ENCODE measurements at places on chromosomes 13 and 19.

- DNase-seq = no peak
These were observed 14.7 kb upstream of the POSTN start for GRCh38 chr13:37613236-37613635.

DNA sequence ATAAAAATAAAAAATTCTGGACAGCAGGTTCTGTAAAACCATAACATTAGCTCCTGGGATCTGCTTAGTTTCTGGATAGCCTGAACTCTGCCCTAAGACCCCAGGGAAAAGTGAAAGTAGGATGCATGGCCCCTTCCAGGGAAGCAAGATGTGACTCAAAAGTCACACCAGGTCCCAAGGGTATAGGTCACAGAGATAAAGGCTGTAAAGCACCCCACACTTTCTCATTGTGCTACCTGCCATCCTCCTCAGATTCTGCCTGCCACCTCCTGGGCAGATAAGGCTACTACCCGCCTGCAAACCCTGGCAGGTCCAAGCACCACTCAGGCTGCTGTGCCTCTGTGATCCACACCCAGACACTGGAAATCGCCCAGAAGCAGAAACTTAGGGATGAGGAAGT is 20.6 kb downstream of the FFAR2 start:
- peak; percentile 24 for DNase-seq

DNA sequence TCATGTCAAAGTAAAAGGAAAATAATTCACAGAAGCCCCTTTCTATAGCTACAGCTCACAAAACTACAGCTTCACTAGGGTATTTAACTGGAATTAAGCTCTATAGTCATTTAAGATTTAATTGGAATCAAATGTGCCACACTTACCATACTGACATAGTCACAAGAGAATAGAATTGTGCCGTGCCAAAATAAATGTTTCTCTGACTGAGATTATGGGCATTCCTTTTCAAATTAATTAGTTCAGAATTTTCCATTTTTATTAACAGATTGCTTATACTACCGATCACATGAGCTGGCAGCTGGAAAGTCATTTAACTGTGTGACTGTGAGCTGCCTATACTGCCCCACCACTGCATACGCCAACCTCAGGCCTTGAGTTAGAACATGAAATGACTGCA is 108.4 kb downstream of the LHFPL6 start:
- DNase-seq = no peak

DNA sequence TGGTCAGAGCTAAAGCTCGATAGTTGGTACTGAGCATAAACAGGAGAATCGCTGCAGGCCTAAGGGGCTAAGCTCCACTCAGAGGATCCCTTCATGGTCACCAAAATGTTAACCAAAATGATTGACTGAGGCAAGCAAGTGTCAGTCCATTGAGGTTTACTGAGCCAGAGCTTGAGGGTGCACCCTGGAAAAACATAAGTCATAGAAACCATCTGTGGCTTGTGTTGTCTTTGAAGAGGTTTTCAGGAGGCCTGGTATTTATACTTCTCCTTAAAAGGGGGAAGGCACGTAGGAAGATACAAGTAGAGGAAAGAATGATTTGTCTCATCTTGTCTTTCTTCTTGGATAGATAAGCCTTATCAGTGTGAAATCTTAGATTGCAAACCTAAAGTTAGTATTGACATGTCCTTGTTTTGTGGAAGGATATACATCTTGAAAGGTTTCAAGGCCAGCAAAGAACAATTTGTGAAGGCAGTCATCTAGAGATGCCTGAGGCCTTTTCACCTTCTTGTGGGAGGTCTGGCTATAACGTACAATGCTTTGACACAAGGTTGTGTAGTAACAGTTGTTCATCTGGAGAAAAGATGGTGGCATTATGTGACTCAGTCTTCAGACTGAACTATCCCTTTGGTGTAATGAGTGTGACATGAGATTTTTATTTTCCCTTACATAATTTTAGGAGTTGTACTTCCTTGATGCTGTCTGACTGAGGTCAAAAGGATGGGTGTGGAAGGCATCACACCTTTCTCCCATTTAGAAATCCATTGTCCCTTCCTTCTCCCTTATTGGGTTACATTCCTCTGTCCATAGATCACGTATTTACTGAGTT is 14.7 kb upstream of the CEACAM6 start:
- no peak for DNase-seq

DNA sequence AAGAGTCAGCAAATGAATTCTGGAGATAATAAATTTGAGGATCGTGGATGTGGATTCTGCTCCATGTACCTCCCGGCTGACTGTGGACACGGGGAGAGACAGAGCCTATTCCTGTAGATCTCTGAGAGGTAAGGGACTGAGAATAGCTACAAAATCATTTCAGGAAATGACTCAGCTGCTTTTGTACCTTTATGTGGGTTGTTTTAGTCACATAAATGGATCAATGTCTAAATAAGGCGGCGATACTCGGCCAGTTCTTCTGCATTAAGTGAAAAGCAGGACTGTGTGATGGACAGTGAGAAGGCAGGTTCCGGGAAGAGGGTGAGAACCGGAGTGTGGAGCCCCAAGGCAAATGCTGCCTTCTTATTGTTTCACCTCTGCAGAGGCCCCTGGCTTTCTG is 128.1 kb downstream of the EFNB2 start:
- DNase-seq = no peak

DNA sequence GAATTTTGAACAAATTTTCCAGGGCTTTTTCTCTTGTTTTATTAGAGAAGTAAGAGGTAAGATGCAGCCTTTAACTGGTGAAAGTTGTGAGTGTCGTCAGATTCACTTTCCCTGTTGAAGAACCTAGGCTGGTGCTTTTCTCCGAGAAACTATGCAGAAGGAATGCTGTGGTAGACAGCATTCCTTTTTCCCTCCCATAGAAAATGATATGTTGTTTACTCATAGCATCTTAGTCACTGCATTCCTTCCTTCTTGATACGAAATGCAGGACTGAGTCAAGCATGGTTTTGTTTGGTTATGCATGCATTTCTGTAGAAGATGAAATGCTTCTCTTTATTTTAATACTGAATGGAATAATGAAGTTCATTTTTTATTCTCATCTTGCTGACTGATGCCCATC is 3.4 kb downstream of the ITGBL1 start:
- peak; percentile 99 for DNase-seq

- DNase-seq = peak; percentile 24
These were observed 8.1 kb downstream of the PTGIR start for GRCh38 chr19:46616631-46617322.

DNA sequence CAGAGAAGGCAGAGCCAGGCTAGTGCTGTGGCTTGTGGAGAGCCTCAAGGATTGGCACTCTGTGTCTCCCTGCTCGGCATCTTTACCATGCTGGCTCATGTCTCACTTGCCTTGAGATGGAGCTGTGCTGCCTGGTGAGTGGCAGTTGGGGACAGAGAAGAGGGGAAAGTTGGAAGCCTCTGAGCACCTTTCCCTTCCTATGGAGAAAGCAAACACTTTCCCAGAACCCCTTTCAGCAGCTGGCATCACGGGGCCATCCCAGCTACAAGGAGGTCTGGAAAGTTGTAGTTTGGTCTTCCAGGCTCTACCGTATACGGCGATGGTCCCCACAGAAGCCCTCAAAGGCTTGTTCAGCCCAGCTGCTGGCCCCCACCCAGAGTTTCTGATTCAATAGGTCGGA is 58.7 kb downstream of the DPF1 start:
- DNase-seq = no peak

- no peak for DNase-seq
These were observed 15.3 kb downstream of the FBXO27 start for GRCh38 chr19:39017026-39017425.

DNA sequence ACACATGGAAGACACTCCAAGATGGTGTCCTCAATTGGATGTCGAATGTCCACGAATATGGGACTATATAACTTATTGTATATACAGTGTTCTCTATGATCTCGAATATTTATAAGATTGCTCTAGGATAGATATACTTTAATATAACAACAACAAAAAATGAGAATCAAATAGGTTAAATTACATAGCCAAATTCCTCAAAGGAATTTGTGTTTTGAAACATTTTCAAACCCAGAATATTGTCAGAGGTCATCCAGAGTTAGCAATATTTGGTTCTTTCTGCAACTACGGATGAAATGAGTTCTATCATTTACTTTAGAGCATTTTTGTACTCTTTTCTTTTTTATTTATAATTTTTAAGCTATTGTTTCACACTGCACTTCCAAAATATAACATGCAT is 857.8 kb downstream of the GPC5 start:
- DNase-seq = no peak

GRCh38 chr19:1904860-1905109 is 414 bp upstream of the ADAT3 start:
- DNase-seq = no peak

- DNase-seq = no peak
These were observed 15.6 kb upstream of the ZNF763 start for GRCh38 chr19:11949201-11949600.

DNA sequence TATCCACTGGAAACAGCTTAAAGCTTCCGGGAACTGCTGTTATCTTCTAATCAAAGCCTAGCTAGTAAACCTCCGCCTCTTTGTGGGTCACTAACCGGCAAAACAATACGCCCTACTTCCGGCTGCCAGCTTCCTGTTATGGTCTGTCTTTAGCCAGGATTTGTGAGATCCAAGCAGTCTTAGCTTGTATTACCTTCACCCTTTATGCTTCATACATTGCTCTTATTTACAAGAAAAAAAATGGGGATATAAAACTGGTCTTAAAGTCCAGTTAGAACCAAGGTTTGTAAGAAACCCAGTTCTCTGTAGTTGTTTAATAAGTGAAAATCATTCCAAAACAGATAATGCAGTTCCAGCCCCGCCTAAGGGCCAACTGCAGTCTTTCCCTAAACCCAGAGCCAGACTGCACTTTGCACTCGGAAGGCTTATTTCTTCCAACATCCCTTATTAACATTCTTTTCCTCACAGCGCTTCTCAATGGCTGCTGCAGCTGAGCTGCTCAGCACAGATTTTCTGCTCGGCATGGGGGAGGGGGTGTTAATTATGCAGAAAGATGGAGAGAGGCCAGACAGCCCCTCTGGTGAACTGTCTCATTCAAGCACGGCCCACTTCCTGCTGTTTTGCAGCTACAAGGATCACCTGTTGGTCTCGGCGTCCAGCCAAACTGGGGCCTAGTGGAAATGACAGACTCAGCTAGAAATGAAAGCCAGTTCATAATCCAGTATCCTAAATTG is 368.4 kb downstream of the KLF12 start:
- DNase-seq = no peak

- no peak for DNase-seq
These were observed 265.7 kb downstream of the DIAPH3 start for GRCh38 chr13:59898066-59898465.

DNA sequence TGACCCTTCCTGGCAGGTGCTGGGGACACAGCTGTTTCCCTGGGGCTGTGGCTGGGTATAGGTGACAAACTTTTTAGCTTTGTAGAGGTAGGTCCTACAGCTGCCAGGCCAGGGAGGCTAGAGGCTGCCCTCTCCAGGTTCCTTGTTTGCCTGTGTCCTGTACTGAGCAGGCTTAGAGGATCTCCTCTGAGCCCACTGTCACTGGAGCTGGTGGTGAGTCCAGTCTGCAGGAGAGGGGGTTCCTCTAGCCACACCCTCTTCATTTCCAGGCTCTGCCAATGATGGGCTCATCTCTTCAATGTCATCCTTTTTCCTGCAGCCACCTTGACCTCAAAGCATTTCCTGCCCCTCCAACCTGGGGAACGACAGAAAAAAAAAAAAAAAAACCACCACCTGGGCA is 12.6 kb upstream of the RAB11B start:
- DNase-seq = no peak

GRCh38 chr13:113443991-113444390 is 9.3 kb downstream of the ADPRHL1 start:
- DNase-seq = no peak

GRCh38 chr19:8253678-8254077 is 44.5 kb downstream of the CERS4 start:
- DNase-seq = no peak

DNA sequence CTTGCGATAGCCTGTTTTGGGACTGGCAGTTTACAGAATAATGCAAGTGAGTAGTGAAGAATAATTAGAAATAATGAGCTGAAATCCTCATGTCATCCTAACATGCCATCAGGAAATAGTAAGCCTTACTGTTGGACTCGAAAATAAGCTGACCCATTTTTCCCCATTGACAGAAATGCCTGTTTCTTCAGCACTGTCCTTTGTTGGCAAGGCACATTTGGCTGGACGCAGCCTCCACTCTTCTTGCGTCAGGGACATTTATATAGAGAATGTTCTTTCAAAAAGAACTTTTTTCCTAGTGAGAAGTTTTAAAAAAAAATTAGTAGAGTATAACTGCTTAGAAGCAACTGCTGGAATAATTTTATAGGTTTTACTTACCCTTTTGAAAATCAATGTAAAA is 47.1 kb downstream of the ARHGAP35 start:
- DNase-seq = no peak

DNA sequence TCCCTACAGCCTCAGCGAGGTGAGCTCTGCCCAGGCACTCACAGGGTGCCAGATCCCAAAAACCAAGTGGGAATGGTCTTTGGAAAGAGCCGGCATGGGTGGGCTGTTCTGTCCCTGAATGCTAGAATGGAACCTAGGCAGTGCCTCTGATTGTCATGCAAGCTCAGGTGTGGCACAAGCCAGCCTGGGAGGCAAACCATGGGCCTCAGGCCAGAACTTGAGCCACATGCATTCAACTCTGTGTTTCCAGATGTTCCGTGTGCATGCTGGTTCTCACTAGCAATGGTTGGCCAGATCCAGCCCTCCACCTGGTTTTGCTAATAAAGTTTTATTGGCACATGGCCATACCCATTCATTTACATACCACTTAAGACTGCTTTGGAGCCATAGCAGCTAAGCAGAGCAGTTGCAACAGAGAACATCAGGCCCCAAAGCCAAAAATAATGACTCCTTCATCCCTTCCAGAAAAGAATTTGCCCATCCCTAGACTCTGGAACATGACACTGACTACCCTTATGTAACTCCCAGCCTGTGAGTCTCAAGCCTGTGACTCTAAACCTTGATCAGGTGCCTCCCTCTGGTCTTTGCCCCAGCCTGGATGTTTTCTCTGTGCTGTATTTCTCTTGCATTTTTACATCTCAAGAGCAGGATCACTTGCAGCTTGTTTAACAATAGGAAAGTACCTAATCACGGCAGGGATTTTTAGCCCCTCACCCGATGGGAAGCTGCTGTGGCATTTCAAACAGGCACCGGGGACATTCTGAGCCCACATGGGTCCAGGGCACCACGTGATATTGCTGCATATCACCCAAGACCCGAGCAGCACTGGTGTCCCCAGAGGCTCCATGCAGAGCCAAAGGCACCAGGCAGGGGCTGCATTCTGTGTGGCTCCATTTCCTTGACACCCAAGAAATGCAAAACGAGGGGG is 55.4 kb upstream of the USE1 start:
- DNase-seq = no peak
